ENCODE measurements at places on chromosomes 11 and 22.
A peak's percentile ranks its signal among the peaks of the same experiment; 100 is the strongest.

- H3K36me3 ChIP-seq, result peaks cover 3% of the 10 kb centered on the region
- H3K27ac ChIP-seq, result peak overlapping the region; percentile 62
- H3K4me1 ChIP-seq, result peaks cover 22% of the 10 kb centered on the region
Measured at GRCh38 chr11:96090711-96091110, 166.8 kb upstream of the MTMR2 start.

DNA sequence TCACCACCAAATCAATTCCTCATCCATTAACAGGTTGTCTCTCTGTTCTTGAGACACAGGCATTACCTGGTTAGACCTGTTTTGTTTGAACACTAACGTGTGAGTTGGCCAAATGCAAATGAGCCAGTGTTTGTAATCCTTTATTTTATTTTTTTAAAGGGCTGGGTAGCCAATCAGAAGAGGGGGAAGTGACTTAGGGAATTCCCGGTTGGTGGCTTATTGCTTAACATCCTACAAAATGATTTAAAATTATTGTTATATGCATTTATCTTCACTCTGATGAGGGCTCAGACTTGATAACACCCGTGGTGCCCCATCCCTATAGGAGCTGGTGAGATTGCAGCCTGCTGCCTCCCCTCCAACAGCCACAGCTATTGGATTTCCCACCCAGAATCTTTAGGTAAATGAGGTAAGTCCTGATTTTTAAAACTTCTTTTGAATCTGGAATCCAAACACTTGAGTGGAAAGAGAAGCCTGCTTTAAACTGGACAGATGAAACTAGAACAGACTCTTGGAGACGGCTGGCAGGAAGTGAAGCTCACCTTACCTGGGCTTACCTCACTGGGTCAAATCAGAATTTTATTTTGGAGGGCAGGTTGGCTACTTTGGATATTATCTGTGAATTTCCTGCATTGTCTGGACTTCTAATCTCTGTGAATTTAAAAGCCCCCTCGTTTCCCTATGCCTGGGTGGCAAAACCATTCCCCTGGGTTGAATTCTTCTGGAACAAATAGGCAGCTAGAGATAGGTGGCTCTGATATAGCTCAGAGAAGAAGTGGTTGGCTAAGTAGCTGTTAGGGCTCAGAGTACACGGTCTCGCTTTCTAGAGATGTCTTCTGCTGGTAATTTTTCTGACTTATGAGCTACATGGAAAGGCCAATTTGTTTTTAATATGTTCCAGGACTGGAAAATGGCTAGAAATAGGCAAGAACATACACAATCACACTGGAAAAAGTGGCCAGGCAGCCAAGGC, at the start of gene EHF:
Gene EHF, plus strand, starts transcription at position 274 of the 973 bp plus-strand sequence. CDS start 21,538 bp downstream, outside the sequence.
- H3K27me3 ChIP-seq, result no peaks in the 10 kb centered on the region
- no peak within 1 kb of the TSS for H3K4me3 ChIP-seq
- DNase-seq, result no peak
- H3K36me3 ChIP-seq, result no peaks in the 10 kb centered on the region
- H3K27ac ChIP-seq, result no peak within 1 kb of the TSS

- H3K27ac ChIP-seq, result no peak overlapping the region
- H3K27me3 ChIP-seq, result no peaks in the 10 kb centered on the region
- no peak overlapping the region for H3K4me3 ChIP-seq
- no peak for DNase-seq
Measured at GRCh38 chr22:30413745-30414524, 11.6 kb upstream of the MTFP1 start.

- H3K4me3 ChIP-seq, result no peak overlapping the region
- no peaks in the 10 kb centered on the region for H3K27me3 ChIP-seq
- no peak for DNase-seq
- no peak overlapping the region for H3K27ac ChIP-seq
- H3K36me3 ChIP-seq, result no peaks in the 10 kb centered on the region
Measured at GRCh38 chr11:113193016-113193415, 121.4 kb upstream of the TTC12 start.

GRCh38 chr11:12377106-12377823, at the start of gene PARVA:
PARVA (plus strand) TSS chr11:12377571; CDS start chr11:12377648, 77 bp downstream.
- peak within 1 kb of the TSS; percentile 100 for H3K27ac ChIP-seq
- H3K27me3 ChIP-seq, result no peaks in the 10 kb centered on the region
- H3K4me1 ChIP-seq, result peaks cover 24% of the 10 kb centered on the region

- H3K4me3 ChIP-seq, result no peak overlapping the region
- no peak overlapping the region for H3K27ac ChIP-seq
- H3K36me3 ChIP-seq, result no peaks in the 10 kb centered on the region
- no peaks in the 10 kb centered on the region for H3K27me3 ChIP-seq
- no peak for DNase-seq
Measured at GRCh38 chr11:79506124-79506523, 65.3 kb upstream of the TENM4 start.

DNA sequence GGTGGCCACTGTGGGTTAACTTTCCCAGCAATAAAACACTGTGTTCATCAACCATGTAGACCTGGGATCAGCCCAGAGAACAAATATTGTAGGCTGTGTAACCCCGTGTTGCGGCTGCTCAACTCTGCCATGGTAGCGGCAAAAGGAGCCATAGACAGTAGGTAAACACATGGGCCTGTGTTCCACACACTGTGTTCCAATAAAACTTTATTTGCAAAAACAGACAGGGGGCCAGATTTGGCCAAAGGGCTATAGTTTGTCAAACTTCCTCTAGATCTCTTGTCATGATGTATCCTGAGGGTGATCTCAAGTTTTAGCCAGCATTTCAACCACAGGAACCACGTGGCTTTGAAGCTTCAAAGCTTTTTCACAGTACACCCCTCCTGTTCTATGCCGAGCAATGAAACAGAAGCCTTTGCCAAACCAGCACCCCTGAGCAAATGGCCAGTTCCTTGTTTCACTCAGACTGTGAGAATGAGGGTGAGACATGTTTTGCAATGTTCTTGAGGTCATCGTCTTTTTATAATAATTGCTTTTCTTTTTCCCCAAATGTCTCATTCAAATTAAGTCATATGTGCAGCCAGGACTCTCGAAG, 49.9 kb upstream of the FADD start:
- no peaks in the 10 kb centered on the region for H3K36me3 ChIP-seq
- no peaks in the 10 kb centered on the region for H3K4me1 ChIP-seq
- H3K4me3 ChIP-seq, result no peak overlapping the region
- H3K27me3 ChIP-seq, result peaks cover 70% of the 10 kb centered on the region
- no peak overlapping the region for H3K27ac ChIP-seq
- DNase-seq, result no peak

GRCh38 chr11:22879630-22880029, 19.4 kb upstream of the CCDC179 start:
- no peak overlapping the region for H3K4me3 ChIP-seq
- H3K36me3 ChIP-seq, result no peaks in the 10 kb centered on the region

- H3K4me1 ChIP-seq, result 0 out of 2 replicates have a peak, but pooled peaks cover 3% of the 10 kb centered on the region
- H3K27ac ChIP-seq, result no peak overlapping the region
- H3K36me3 ChIP-seq, result no peaks in the 10 kb centered on the region
- H3K27me3 ChIP-seq, result peaks cover 28% of the 10 kb centered on the region
Measured at GRCh38 chr11:8263109-8263768, 439 bp downstream of the LMO1 start.

Data from SJSA1 (cell line).